Endothelial cell of coronary artery (primary cell): ENCODE measurements at places on chromosomes 11 and 22. TPM values are rescaled to one million over a fixed set of nuclear protein-coding genes. Genes with fewer than 3 reads are reported as not detected.

Gene SYT9
- total RNA-seq, result 0.09 and 0.27 TPM in 2 replicates

Gene P4HA3
- 17.9 and 20.6 TPM in 2 replicates for total RNA-seq

Gene SLC5A12
- not detected in 2 replicates for total RNA-seq

Gene PARVG
- total RNA-seq, result under 0.01 and 0.28 TPM in 2 replicates

Gene OR6T1
- total RNA-seq, result not detected in 2 replicates

Gene FAM111B
- 6.3 and 12.1 TPM in 2 replicates for total RNA-seq

Gene PGA5
- total RNA-seq, result not detected in 2 replicates

Gene CRYBB2
- 0.18 TPM in 1 of 2 replicates, not detected in the other for total RNA-seq
